ENCODE measurements at places on chromosomes 3 and 15.

GRCh38 chr3:138394686-138395085 lies 39.7 kb upstream of the ESYT3 start:
- DNase-seq = no peak

- peak; percentile 16 for DNase-seq
Observed at GRCh38 chr15:101615986-101616848, 36.0 kb downstream of the TM2D3 start.

- DNase-seq = no peak
Observed at GRCh38 chr3:188154809-188155574, 1.0 kb downstream of the LPP start.

DNA sequence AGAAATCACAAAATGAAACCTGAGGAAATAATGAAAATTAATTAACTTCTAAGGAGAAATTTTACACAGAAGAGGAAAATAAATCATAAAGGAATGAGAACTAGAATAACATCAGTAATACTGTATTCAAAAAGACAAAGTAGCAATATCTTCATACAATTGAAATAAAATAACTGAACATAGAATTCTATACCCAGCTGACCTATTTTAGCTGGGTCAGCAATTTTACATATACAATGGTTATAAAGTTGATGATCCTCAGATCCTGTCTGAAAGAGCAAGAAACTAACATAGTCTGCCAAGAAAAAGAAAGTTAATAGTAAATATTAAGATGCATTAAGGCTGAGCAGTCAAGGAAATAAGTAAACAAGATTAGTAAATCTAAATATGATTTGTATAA lies 93.0 kb upstream of the P3H2 start:
- no peak for DNase-seq

- DNase-seq = no peak
Observed at GRCh38 chr3:74287557-74287956, 326.9 kb downstream of the CNTN3 start.

GRCh38 chr3:105944721-105945120 lies 75.9 kb upstream of the CBLB start:
- DNase-seq = no peak

DNA sequence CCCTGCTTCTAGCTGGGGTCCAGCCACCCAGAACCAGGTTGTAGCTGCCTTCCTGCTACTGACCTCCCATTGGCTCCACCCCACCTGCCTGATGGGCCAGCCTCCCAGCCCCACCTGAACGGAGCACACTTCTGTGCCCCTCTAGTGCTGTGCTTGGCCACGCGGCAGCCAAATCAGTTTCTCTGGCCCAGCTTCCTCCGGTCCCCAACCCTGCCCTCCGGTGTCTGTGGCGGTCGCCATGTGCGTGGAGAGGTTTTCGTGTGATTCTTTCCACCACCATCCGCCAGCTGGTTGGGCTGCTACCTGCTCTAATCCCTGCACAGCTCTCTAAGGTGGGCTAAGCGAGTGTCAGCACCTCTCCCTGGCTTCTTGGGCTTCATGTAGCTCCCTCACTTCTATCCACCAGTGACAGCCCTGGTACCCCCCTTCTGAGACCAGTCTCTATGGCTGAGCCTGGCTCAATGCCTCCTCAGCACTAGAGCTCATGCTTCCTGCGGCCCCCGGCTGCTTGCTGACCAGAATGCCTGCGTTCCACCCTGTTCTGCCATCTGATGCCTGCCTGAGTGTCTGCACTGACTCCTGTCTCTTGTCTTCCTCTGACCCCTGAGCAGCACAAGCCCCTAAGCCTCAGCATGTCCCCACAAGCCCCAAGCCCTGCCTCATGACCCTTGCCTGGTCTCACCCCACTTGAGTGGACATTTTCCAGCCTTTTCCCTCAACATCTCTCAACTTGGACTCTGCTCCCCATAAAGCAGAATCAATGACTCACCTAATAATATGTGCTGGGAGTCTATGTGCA lies 23.2 kb upstream of the MAGEF1 start:
- no peak for DNase-seq

DNA sequence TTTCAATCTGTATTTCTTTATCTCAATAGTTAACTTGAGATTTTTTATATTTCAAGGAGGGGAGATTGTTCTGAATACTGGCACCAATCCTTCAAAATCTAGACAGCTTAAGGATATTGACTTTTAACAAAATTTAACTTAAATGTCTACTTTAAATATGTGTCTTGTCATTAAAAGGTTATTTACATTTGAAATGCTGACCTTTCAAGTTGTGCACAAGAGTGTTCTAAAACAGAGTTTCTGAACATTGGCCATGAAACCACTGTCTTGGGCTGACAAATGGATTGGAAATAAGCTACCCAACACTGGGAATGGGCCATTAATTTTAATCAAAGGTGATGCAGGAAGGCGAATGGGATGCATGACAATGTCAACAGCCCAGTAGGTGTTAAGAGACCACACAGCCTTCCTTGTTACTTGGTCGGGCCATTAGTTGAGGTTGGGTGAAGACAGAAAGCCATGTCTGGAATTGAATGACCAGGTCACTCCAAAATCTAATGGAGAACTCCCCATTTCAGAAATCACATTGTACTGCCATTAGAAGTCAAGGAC lies 128.5 kb downstream of the CDIN1 start:
- no peak for DNase-seq

- DNase-seq = no peak
Observed at GRCh38 chr15:96307856-96308394, 22.6 kb upstream of the NR2F2 start.

- no peak for DNase-seq
Observed at GRCh38 chr15:69941301-69941605, 156.5 kb downstream of the TLE3 start.

GRCh38 chr3:162612991-162613390 lies 1116.4 kb downstream of the OTOL1 start:
- DNase-seq = no peak

GRCh38 chr3:169026543-169027182 lies 636.8 kb downstream of the MECOM start:
- peak; percentile 88 for DNase-seq

All from NCI-H446 treated with DMSO at 0.1 percent for 48 hours (cell line).